ENCODE measurements at places on chromosomes 5 and 9.

DNA sequence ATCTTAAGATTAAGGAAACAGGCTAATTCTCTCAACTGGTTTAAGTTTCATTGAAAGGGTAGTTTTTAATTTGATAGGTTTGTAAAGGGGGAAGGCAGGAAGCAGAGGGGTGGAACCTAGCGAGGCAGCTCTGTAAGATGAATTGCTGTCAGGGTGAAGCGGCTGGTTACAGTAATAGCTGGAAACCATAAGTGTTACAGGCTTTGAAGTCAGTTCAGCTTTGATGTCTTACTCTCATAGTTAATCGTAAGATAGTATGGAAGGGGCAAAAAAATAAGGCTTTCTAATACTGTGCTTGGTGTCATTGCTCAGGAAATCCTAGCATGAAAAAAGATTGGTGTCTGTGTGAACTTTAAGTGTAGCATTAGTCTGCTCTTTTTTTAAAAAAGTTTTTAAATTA is 20.3 kb downstream of the POU5F2 start:
- no peak for DNase-seq

DNA sequence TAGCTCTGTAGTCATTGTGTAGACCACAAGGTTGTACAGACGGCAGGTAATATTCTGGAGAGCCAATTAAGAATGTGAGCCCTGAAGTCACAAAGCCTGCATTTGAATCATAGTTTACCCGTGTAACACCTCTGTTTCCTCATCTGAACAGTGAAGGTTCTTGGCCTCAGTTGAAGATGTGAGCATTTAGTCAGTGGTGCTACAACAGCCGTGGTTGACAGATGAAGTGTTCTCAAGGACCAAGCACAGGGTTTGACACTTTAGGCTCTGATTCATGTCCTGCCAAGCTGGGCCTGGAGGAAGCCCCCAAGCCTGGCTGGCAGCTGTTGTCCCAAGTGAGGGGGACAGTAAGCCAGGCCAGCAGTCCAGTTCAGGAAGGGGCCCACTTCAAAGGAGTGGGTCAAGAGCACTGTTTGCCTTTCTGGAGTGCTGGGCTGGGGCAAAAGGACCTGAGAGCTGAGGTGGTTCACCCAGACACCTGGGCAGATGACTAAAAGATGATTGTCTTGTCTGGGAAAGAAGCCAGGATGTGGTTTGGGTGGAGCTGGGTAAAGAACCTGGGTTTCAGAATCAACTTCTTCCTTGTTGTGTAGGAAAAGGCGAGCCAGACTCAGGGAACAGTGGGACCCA is 20.7 kb downstream of the FAXDC2 start:
- DNase-seq: no peak

DNA sequence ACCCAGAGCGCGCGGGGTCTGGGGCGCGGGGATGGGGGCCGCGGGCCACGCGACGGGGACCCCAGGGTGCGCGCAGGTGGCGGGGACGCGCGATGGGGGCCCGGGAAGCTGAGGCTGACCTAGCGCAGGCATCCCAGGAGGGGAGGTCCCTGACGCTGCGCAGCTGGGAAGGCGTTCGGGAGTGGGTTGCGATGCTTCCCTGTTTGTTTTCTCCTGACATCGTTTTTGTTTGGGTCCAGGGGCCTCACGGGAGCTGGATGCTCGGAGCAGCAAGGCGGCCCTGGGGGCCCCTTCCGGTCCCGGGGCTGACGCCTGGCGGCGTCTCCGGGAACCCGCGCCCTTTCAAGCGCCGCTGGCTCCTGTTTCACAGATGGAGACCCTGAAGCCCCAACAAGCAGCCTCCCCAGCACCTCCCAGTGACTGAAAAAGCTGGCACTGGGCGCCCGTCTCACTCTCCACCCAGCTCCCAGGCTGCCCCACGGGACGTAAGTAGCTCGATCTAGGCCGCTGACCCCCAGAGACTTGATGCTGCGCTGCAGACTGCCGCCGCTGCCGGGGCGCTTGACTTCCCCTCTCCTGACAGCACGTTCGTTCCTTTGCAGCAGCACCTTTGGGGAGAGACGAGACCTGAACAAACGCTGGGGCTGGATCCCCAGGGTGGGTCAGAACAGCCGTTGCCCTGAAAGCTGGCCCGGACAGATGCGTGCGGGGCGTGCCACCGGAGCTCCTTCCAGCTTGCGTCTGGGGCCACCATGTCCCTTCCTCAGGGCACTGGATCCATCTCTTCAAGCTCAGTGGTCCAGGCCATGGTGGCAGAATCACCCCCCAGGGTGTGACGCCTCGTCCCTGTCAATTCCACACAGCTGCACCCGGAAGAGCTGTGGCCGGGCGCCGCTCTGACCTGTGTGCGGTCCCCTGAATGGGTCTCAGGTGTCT is 593 bp downstream of the BRD3OS start:
- peak; percentile 65 for DNase-seq

DNA sequence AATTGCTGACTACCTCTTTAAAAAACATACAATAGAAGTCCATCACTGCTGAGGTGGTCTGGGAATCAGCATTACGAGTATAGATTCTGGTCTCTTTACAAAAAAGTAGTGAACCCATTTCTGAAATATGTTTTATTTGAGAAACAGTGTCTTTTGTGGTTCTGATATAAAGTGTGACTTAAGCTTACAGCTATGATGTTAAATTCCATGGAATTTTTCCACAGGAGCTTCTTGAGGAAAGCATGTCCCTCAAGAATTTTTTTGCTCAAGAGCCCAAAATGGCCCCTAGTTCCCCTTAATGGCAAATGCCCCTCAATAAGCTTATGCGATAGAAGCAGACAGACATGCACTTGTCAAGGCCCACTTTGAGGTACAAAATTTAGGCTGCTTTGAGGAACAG is 265.7 kb downstream of the FAM170A start:
- no peak for DNase-seq

DNA sequence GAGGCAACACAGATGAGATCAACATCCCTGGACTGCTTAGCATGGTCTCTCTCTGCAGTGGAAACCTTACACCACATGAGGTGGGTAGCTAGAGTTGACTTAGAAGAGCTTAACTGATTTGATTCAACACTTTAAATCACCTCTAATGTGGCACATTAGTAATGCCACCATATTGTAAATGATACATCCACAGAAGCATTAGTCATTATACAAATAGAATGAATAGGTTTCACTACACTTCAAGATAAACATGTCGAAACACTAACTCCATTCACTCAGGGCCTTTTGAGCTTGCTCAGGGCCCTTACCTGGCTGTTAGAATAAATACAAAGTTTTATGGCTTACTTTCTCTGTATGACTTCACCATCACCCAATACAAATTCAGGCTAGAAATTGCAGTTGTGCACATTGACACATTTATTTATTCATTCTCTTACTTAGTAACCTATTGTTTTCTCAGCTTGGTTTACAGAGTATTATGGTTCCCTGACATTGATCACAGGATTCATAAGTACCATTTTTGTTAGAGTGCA is 9.3 kb upstream of the SMAD5 start:
- no peak for DNase-seq

GRCh38 chr5:586751-587285 is 25.3 kb upstream of the CEP72 start:
- no peak for DNase-seq
